Esophagus squamous epithelium (tissue), 5 donors: ENCODE measurements at places on chromosomes 11 and 22.
A peak's percentile ranks its signal among the peaks of the same experiment; 100 is the strongest.

- DNase-seq = no peak
Measured at GRCh38 chr11:11814614-11815452, 26.9 kb upstream of the USP47 start.

- no peak for DNase-seq
Measured at GRCh38 chr11:93659841-93660240, 1.6 kb upstream of the CEP295 start.

GRCh38 chr22:45612451-45612901 lies 59.2 kb upstream of the ATXN10 start:
- peak; percentile 6 for DNase-seq

DNA sequence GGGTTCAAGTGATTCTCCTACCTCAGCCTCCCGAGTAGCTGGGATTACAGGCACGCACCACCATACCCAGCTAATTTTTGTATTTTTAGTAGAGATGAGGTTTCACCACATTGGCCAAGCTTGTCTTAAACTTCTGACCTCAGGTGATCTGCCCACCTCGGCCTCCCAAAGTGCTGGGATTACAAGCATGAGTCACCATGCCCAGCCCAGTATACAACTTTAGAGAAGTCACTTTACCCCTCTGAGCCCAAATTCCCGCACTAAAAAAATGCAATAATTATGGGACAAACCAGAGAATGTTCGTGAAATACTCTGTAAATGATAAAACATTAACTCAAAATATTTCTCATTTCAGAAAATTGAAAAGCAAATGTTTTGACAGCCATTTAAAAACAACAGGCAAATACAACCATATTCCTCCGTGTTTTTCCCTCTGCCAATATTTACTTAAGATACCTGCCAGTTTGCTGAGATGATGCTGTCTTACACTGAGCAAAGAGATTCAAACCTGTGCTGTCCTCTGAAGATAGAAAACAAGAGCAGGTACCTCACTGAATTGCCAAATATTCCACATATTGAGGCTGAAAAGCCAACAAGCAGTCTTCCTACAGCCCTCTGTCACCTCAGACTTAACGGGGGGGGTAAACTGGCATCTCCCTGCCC lies 9.6 kb downstream of the PLEKHA7 start:
- DNase-seq = no peak

- DNase-seq = no peak
Measured at GRCh38 chr11:66083767-66084166, 13.7 kb downstream of the PACS1 start.

DNA sequence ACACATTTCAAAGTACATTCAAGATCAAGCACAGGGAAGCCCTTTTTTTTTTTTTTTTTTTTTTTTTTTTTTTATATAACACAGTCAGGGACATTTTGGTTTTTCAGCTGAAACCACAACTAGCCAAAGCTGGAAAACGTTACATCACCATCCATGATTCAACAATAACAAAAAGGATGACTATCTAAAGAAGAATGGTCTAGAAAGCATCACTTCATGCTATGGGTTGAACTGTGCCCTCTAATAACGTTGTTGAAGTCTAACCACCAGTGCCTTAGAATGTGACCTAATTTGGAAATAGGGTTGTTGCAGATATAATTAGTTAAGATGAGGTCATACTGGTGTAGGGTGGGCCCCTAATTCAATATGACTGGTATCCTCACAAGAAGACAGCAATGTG lies 46.6 kb downstream of the MTMR2 start:
- DNase-seq = no peak

GRCh38 chr11:1989953-1990352 lies 7.7 kb downstream of the H19 start:
- no peak for DNase-seq

DNA sequence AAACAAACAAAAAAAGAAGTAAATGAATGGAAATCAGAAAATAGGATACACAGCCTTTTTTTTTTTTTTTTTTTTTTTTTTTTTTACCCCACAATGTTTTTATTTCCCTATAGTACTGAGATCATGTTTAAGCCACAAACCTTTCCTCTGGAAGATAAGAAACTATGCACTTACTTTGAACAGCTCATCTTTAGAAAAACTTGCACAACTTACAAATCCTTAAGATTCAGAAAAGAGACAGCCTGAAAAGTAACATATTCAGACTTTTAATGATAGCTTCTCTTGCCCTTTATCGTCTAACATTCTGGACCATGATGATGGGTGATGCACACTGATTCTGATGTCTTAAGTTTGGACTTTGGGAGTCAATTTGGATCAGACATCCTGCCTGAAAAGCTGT lies 80.3 kb downstream of the TNRC6B start:
- no peak for DNase-seq

GRCh38 chr22:20567993-20568417 lies 60.6 kb downstream of the MED15 start:
- DNase-seq = no peak

DNA sequence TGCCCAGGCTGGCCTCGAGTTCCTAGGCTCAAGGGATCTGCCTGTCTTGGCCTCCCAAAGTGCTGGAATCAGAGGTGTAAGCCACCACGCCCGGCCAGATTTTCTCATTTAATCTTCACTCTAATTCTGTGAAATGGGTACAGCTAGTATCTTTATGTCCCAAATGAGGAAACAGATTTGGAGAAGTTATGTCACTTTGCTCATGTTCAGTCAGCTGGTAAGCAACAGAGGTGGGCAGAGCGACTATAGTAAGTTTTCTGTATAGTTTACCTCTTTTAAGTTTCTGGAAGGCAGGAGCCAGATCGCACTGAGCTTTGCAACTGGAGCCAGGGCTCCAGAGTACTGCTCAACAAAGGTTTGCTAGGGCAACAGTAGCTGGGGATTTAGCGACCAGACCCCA lies 33.2 kb downstream of the RCOR2 start:
- no peak for DNase-seq

DNA sequence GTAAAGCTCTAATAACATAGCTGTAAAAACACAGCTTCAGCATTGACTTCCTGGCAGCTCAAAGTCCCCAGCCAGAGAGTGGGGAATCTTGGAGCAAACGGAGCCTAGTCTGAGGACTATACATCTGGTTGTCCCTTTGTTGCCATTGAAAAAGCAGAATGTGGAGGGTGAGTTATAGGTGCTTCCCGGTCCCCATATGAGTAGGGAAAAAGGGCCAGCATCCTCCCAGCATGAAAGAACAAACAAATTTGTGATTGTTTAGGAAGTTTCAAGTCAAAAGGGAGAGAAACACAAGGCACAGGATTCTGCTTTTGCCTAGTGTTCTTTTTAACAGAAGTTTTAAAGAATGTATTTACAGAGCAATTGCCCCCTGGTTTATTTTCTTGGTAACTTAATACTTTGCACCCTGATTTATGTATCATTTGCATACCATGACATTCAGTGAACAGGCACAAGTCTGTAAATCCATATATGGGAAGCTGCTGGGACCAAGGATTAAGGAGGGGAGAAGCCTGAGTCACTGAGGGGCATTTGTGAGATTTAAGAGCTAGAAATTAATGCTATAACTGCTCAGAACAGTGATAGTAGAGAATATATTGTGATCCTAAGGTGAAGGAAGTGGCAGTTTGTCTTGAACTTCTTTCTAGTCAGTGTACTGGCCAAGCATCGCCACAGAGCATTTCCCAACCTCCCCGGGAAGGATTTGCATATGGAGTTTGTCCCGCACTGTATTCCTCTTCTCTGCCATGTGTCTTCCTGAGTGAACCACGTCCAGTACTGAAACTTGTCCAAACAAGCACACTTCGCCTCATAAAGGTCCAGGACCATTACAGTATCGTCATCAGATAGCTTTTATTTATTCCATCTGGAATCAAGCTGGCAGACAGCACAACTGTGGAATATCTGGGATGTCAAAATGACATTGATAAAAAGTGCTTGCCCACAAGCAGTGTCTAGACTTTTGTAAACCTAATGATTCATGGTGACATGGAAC lies 103.0 kb downstream of the DBX1 start:
- no peak for DNase-seq

DNA sequence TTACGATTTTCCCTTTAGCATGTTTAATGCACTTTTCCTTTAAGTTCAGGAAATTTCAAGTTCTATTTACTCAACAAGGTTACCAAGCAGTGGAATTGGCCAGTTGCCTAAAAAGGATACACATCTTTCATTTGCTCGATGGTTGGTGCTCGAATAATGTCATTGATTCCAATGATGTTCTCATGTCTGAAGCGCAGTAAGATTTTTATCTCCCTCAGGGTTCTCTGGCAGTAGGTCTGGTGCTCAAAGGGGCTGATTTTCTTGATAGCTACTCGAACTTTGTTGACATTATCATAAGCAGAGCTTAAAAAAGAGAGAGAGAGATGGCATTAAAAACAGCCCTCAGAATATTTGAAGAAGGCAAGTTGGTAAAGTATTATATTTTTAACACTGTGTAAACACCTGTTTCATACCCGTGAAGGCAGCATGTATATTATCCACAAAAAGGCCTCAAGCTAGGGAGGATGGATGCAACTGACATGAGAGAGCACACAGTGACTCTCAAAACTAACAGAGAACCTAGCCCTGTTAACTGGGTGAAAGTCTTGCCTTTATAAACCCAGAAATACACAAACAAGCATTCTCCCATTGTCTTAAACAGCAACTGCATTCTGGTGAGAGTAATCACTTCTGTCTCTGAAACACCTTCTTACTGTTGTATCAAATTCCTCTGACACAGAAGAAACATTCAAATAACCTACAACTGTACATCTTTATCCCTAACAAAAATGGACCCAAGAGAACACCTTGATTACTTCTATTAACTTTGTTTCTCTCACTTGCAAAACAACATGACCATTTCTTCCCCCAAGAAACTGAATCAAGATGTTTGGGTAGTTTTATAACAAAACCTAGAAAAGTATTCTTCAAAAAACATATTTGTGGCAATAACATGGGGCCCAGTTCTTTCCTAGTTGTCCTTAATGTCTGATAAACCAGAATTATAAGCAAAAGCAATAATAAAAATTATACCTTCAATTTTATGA lies 59.6 kb downstream of the MAPK1 start:
- no peak for DNase-seq

DNA sequence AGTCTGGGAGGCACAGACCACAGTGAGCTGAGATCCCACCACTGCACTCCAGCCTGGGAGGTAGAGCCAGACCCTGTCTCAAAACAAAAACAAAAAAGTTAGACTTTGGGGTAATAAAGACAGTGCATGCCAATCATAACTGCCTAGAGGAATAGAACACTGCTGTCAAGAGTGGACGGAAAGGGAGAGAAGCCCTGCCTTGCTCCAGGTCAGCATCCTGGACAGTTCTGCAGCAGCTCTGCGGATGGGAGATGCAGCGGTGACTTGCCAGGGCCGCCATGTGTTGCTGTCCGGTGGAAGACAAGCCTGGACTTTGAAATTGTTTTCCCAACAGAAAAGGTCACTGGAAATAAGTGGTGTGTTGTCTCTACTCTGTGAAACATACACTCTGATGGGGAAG lies 618.2 kb downstream of the TBC1D22A start:
- DNase-seq = no peak

DNA sequence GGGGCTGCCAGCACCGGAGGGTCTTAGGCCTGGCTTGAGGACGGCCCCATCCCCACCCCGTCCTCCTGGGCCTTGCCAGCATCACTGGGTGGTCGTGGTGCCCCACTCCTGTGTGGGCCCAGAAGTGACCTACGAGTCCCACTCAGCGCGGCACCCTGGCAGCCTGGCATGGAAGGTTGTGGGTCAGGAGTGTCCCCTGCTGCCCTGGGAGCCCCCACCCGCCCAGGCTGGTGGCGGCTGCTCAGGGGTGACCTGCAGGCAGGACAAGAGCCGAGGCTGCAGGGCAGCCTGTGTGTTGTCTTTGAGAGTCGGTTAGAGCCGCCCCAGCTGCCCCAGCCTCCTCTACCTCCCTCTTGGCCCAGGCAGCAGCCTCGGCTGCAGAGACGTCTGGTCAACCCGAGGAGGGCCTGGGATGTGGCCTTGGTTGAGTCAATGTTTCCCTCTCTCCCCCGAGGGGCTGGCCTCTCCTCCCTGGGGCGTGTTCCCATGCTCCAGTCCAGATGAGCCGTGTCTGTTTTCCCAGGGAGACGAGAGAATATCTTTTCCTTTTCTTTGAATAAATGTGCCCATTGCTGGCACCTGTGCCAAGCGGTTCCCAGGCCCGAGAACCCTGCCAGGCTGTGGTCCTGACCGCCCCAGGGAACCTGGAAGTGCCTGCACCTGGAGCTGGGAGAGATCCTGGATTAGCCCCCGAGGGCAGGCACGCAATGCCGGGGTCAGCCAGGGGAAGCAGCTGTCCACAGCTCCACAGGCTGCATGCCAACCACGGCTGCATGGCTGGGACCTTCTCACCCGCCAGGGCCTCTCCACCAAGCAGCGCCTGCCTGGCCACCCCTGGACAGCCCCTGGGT lies 35.7 kb upstream of the MUC5AC start:
- no peak for DNase-seq

GRCh38 chr22:36368359-36368983 lies 19.3 kb downstream of the MYH9 start:
- no peak for DNase-seq

DNA sequence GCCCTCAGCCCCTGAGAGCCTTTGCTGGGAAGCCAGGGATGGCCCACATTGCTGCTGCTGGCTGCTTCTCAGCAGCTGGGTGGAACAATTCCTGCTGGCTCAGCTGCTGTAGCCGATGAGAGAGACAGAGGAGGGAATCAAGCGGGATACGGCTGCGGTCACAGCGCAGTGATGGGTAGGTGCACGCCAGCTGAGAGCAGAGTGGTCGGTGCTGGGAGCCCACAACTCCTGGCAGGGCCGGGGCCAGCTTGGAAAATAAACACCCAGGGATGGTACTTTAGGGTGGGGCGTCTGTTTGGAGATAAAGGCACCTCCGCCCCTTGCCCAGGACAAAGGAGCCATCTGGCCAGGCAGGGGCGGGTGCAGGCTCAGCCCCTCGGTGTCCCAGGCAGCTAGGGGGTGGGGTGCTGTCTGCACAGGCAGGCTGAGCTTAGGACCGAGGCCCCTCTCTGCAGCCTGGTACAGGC lies 480.5 kb downstream of the MIAT start:
- no peak for DNase-seq

DNA sequence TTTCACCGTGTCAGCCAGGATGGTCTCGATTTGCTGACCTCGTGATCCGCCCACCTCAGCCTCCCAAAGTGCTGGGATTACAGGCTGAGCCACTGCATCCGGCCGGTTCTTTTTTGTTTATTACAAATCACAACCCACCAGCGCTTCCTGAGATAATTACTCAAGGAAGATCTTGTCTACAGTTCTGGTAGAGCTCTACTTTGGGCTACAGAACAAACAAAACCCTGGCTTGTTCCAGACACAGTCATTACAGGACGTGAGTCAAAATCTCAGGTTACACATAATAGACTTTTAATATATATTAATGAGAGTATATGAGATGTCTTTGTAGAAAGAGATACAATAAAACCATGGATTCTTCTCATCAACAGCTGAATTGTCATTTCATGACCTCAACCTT lies 42.8 kb upstream of the NUP50 start:
- DNase-seq = no peak

DNA sequence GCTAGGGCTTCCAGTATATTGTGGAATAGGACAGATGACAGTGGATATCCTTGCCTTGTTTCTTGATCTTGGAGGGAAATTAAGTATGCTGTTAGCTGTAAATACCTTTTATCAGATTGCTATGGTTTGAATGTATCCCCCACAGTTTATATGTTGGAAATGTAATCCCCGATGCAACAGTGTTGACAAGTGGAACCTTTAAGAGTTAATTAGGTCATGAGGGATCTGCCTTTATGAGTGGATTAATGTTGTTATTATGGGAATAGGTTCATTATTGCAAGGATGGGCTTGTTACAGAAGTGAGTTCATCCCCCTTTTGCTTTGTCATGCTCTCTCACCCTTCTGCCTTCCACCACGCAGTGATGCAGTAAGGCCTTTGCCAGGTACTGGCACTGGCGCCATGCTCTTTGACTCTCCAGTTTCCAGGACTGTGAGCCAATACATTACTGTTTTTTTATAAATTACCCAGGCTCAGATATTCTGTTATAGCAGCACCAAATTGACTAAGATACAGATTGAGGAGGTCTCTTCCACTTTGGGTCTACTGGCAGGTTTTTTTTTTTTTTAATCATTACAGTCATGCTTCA lies 16.4 kb downstream of the CABIN1 start:
- DNase-seq = no peak
